ENCODE measurements at places on chromosomes 7 and 10. TPM values are rescaled to one million over a fixed set of nuclear protein-coding genes. Genes with fewer than 3 reads are reported as not detected.

GRCh38 chr7:136470179-136470578 is 398.3 kb upstream of the CHRM2 start:
- no peak for DNase-seq

The VSIR gene
- 11.3 TPM for polyA plus RNA-seq

- DNase-seq = no peak
Observed at GRCh38 chr10:42980553-42981357, 96.1 kb upstream of the RET start.

DNA sequence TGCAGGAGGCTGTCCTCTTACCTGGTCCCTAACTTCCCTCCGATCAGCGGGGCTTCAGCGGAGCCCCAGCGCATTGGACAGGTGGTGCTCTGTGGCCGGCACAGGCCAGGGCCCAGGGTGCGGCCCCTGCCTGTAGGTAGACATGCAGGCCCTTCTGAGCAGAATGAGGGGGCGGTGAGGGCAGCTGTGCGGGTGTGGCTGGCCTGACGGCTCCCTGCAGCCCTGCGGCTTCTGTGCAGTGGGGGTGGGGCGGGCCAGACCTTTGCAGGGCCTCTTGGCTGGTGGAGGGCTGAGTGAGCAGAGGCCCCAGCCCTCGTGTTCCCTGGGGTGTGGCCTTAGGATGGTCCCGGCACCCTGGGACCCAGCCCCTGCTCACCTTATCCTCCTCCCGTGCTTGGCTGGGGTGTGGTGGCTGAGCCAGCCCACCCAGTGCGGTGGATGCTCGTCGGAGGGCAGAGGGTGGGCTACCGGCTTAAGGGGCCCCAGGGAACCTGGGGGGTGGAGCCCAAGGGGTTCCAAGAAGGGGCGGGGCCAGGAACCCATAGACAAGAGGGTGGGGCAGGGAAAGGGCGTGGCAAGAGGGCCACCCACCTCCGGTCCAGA is 175.2 kb upstream of the TNRC18 start:
- peak; percentile 47 for DNase-seq

The SH2D4B gene
- not detected for polyA plus RNA-seq

GRCh38 chr10:5654218-5654755 is 12.1 kb downstream of the ASB13 start:
- DNase-seq = no peak

All from SK-N-SH (cell line).